RPMI7951 (cell line): ENCODE measurements at places on chromosomes 1 and 21. TPM values are rescaled to one million over a fixed set of nuclear protein-coding genes. Genes with fewer than 3 reads are reported as not detected.

DNA sequence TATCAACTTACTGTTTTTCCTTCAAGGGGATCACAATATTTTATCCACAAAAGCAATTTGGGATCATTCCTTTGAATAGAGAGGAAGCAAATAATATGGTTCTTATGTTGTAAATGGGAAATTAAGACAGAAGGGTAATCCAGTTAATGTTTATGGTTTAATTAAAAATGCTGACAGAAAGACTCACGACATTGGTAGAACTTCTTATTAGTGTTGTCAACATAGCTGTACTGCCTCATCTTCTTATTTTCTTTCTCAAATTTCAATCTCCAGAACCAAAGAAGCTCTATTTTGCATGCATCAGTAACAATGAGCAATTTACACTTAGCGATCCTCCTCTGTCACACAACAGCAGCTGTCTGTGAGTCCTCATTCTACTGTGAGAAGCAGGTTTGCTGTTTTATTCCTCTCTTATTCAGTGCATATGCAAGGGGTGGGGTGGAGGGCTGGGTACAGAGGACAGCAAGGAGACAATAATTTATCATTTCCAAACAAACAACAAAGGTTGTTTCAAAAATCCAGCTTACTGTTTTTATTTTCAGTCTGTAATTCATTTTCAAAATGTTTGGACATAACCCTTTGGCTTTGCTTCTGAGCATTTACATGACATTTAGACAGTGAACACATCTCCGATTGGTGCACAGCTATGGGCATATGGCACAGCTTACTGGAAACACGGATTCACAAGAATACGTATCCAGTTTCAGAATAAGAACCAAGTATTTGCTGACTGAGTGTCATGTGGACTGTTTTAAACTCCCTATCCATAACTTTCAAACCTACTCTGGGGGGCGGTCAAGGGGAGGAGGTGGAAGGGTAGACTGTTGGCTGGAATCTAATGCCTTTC, 335.9 kb downstream of the RGS7 start:
- DNase-seq: no peak

The MAP10 gene
- total RNA-seq: 4.9 and 7.3 TPM in 2 replicates

DNA sequence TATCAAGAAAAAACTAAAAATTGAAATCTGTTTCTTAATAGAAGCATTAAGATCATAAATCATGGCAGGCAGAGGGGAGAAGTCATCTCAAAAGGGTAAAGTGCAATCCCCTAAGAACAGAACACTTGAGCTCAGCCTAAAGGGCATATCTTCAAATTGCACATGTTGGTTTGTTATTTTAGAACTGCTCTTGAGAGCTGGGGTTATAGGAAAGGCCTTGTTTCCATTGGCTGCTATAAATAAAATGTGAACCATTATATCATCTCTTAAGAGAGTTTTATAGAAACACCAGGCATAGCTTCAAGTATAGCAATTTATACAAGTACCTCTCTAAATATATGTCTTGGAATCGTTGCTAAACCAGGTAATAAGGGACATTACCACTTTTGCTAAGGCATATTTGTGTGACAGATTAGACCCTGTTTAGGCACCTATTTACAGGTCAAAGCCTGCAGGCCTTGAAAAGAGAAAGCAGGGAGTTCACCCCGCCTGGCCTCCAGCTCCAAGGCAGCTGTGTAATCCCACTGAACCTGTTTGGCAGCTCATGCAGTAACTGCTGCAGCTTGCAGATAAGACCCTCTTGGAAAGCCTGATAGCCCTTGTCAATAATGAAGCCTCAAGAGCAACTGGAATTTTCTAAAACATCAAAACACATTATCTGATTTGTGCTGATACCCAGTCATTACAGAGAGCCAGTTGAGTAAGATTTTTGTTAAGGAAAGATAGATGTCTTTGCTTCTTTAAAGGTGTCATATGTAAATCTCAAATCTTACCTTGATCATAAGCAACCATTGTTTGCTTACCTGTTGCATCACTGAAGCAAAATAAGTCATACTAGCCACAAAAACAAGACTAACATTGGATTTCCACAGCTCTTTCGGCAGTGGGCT, 24.2 kb upstream of the SYDE2 start:
- no peak for DNase-seq

DNA sequence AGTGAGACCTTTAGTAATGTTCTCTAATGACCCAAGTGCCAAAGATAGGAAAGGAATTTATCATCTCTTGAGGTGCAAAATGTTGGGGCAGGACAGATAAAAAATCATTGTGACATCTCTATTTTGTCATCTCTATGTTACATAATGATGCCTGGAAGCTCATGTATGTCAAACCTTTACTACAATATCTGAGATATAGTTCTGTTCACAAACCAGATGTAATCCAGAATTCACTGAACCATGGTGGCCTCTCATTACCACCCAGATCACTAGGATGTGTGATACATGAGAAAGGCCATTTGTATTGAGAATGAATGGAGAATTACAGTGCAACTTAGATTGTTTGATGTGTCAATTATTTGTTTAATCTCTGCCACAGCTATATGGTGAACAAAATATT, 22.0 kb upstream of the KCTD3 start:
- DNase-seq: no peak

GRCh38 chr1:26358411-26359384, 4.8 kb upstream of the CRYBG2 start:
- DNase-seq: no peak

GRCh38 chr1:8460132-8460544, 142.2 kb downstream of the SLC45A1 start:
- no peak for DNase-seq

DNA sequence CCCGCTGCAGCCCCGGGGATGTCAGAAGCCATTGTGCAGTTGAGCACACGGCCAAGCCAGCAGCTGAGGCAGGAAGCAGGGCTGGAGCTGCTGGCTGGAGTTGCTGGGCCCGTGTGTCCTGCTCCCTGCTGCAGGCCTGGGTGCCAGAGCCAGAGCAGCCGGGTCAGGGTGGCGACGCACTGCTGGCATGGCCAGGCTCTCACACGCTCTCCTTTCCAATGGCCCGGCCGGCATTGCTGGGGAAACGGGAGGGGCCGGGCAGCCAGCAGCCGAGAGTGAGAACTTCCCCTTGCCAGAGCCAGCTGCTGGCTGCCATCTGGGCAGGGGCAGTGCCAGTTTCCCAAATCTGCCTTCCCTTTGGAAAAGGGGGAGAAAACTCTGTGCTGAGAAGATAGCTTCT, 82.4 kb upstream of the PROX1 start:
- DNase-seq: no peak

The LBR gene
- 26.1 and 38.2 TPM in 2 replicates for total RNA-seq
